ENCODE measurements at places on chromosomes 16 and 17. TPM values are rescaled to one million over a fixed set of nuclear protein-coding genes. Genes with fewer than 3 reads are reported as not detected.

TTYH2 gene
- total RNA-seq = 27.5 TPM

C17orf78 gene
- not detected for total RNA-seq

CCNF gene
- 7.6 TPM for total RNA-seq

SRCIN1 gene
- 20.0 TPM for total RNA-seq

WDR81 gene
- total RNA-seq = 15.4 TPM

DNA sequence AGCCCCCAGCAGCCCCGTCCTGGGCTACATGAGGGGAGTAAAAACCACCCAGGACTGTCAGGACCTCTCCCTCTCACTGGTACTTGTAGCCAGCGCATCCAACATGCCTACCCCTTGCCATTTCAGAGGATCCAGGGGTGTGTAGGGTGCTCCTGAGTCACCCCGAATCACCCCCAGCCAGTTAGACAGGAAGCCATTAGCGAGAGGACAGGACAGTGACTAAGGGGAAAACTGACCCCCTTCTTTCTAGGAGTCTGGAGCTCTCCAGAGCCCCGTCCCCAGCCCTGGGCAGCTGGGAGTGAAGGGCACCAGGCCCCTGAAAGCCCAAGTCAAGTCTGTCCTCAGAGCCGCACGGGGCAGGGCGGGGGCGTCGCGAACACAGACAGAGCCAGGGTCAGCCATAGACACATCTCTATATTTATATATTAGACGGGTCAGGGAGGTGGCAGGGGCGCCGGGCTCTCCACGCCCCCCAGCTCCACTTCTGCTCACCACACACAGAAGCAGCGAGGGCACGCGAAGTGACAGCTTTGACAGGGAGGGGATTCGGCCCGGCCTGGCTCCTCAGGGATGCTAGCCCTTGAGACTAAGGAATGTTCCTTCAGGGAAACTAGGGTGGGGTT is 485 bp upstream of the GDPD3 start:
- H3K36me3 ChIP-seq = peaks cover 92% of the 10 kb centered on the region
- no peak overlapping the region for H3K4me3 ChIP-seq
- no peak overlapping the region for H3K27ac ChIP-seq
- no peak for DNase-seq

DNA sequence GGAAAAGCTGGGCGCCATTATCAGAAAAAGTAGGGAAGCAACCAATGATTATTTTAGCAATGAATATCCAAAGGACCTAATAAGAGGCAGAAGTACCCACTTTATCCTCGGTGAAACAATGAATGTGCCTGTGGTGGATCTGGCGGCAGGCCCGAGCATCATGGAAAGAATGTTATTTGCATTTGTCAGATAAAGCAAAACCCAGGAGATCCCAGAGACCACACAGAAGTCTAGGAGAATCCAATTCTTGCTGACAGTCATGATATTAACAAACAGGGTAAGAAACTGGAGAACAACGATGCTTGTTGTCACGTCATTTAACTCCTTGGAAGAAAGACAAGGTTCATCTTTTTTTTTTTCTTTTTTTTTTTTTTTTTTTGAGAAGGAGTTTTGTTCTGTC is 12.0 kb upstream of the TNRC6A start:
- no peaks in the 10 kb centered on the region for H3K4me1 ChIP-seq
- H3K27ac ChIP-seq = no peak overlapping the region
- H3K4me3 ChIP-seq = no peak overlapping the region
- no peaks in the 10 kb centered on the region for H3K27me3 ChIP-seq
- DNase-seq = no peak
- H3K36me3 ChIP-seq = no peaks in the 10 kb centered on the region

GRCh38 chr17:10295728-10296343 is 77.0 kb downstream of the MYH13 start:
- DNase-seq = peak; percentile 30
- H3K27me3 ChIP-seq = no peaks in the 10 kb centered on the region
- no peaks in the 10 kb centered on the region for H3K36me3 ChIP-seq
- H3K4me3 ChIP-seq = no peak overlapping the region
- no peaks in the 10 kb centered on the region for H3K4me1 ChIP-seq

GRCh38 chr17:78079253-78079652 is 49.3 kb downstream of the TMC6 start:
- DNase-seq = no peak
- no peak overlapping the region for H3K4me3 ChIP-seq
- H3K36me3 ChIP-seq = peaks cover 56% of the 10 kb centered on the region
- H3K27me3 ChIP-seq = no peaks in the 10 kb centered on the region
- no peak overlapping the region for H3K27ac ChIP-seq
- peaks cover 5% of the 10 kb centered on the region for H3K4me1 ChIP-seq

GRCh38 chr16:62625326-62625725 is 589.1 kb upstream of the CDH8 start:
- H3K27ac ChIP-seq = no peak overlapping the region
- no peaks in the 10 kb centered on the region for H3K36me3 ChIP-seq
- no peaks in the 10 kb centered on the region for H3K27me3 ChIP-seq

GRCh38 chr16:88639231-88640038 is 1.1 kb downstream of the IL17C start:
- peaks cover 4% of the 10 kb centered on the region for H3K4me1 ChIP-seq
- DNase-seq = no peak
- no peak overlapping the region for H3K4me3 ChIP-seq

GRCh38 chr16:85981826-85982562 is 83.0 kb downstream of the IRF8 start:
- no peaks in the 10 kb centered on the region for H3K36me3 ChIP-seq
- peaks cover 45% of the 10 kb centered on the region for H3K4me1 ChIP-seq
- peaks cover 13% of the 10 kb centered on the region for H3K27me3 ChIP-seq
- H3K4me3 ChIP-seq = no peak overlapping the region
- H3K27ac ChIP-seq = no peak overlapping the region
- no peak for DNase-seq

DNA sequence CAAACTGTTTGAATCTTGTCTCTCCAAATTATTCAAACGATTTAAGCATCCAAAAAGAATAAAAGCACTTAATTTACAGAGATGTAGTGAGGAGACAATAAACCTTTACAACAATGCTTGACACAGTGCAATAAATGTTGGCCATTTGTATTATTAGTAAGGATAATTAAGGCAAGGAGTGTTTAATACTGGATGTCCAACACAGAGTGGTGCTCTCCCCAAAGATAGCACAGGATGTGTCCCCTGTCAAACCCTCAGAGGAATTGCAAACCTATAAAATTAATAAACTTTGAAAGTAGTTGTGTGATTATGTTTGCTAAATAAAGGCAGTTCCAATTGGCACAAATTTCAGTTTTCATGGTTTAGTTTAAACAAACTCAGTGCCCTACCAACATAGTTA is 253.0 kb upstream of the AXIN2 start:
- H3K36me3 ChIP-seq = no peaks in the 10 kb centered on the region
- no peak for DNase-seq
- no peaks in the 10 kb centered on the region for H3K4me1 ChIP-seq
- H3K4me3 ChIP-seq = no peak overlapping the region
- no peaks in the 10 kb centered on the region for H3K27me3 ChIP-seq
- no peak overlapping the region for H3K27ac ChIP-seq

DNA sequence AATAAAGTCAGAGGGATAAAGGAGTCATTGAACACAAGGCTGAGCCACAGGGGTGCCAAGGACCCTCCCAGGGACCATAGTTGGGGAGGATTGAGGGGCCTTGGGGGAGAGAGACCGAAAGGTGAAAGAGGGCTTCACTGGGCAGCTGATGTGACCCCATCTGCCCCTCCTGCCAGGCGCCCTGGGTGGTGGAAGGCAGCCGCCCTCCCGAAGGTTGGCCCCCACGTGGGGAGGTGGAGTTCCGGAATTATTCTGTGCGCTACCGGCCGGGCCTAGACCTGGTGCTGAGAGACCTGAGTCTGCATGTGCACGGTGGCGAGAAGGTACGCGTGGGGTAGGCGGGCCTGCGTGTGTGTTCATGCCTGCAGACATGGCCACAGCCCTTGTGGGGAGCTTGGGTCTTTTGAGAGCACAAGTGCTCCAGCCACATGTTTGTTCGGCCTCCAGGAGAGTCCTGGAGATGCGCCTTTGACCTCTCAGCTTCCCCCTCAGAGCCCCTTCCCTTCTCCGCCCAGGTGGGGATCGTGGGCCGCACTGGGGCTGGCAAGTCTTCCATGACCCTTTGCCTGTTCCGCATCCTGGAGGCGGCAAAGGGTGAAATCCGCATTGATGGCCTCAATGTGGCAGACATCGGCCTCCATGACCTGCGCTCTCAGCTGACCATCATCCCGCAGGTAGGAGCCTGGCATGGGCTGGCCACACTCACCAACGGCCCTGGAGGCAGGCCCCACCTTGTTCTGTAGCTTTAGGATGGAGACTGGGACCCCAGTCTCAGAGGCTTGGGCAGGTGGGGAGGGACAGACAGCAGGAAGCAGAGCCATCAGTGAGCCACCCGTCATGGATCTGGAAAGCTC is 24.1 kb downstream of the ANKRD40 start:
- no peak overlapping the region for H3K27ac ChIP-seq
- no peak overlapping the region for H3K4me3 ChIP-seq
- H3K36me3 ChIP-seq = no peaks in the 10 kb centered on the region
- DNase-seq = no peak
- peaks cover 30% of the 10 kb centered on the region for H3K4me1 ChIP-seq

- peaks cover 2% of the 10 kb centered on the region for H3K36me3 ChIP-seq
- no peak overlapping the region for H3K4me3 ChIP-seq
- no peaks in the 10 kb centered on the region for H3K4me1 ChIP-seq
- DNase-seq = no peak
- no peak overlapping the region for H3K27ac ChIP-seq
Measured at GRCh38 chr17:2262135-2262587, 41.4 kb downstream of the SMG6 start.

DNA sequence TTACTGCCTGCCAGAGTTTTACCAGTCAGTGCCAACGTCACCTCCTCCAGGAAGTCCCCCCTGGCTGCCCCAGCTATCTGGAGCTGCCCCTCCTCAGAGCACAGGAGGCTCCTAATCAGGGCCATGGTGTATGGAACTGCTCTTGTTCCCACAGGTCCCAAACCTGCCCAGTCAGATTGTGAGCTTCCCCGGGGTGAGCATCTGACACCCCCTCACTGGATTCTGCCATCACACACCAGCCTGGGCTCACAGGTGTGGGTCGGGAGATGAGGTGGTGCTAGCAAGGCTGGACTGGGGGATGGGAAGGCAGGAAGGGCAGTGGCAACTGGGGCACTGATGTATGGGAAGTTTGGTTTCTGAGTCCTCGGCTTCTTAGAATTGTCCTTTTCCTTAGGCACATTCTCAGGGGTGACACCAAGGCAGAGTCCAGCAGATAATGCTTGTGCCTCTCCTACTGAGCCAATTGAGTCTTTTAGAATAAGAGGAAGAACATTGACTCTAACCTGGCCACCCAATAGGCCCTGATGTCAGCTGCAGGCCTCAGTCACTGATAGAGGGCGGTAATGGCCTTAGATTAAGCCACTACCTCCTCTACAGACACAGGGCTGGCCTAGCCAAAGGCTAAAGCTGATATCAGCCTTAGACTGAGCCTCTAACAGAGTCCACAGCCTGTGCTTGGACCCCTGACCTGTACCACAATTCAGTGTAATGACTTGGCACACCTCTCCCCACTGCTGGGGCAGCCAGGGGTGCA is 107.9 kb downstream of the WSCD1 start:
- H3K4me3 ChIP-seq = no peak overlapping the region
- no peaks in the 10 kb centered on the region for H3K4me1 ChIP-seq
- DNase-seq = no peak
- no peaks in the 10 kb centered on the region for H3K36me3 ChIP-seq
- H3K27me3 ChIP-seq = no peaks in the 10 kb centered on the region

DNA sequence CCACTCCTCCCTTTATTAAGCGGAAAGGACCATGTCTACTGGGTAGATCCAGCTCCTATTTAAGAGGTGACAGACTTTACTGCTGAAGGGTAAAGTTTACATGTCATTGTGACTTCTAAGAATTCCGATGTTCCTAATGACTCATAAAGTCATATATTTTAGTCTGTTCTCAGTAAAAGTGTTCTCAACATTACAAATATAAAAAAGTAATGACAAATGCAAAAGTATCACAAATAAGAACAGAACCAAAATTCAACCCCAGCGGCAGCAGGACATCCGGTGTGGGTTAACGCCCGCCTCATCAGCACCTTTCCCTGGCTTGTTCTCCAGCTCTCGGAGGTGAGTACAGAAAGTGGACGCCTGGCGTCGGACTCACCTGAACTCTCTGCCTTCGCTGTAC is 6.8 kb downstream of the AXIN1 start:
- no peak overlapping the region for H3K27ac ChIP-seq
- no peak overlapping the region for H3K4me3 ChIP-seq
- H3K4me1 ChIP-seq = no peaks in the 10 kb centered on the region
- no peaks in the 10 kb centered on the region for H3K27me3 ChIP-seq
- DNase-seq = no peak
- H3K36me3 ChIP-seq = peaks cover 75% of the 10 kb centered on the region

- peak; percentile 68 for DNase-seq
- H3K4me1 ChIP-seq = no peaks in the 10 kb centered on the region
- H3K27me3 ChIP-seq = peaks cover 12% of the 10 kb centered on the region
- no peak overlapping the region for H3K27ac ChIP-seq
Measured at GRCh38 chr17:37650419-37651003, 7.3 kb upstream of the DDX52 start.

DNA sequence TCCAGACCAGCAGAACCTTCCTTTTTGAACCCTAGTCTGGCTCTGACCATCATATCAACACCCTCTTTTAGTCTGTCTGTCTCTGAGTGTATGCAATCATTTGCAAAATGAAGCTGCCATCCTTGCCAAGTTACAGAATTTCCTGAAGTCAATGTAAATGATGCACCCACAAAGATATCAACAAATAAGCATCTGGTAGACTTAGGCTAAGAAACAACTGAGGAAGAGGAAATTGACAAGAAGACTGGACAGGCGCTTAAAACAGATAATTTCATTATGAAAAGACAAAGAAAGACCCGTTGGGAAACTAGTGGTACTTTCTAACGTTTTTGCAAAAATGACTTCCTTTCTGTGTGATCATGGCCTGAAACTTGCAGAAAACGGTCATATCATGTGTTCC is 24.7 kb upstream of the CIITA start:
- H3K36me3 ChIP-seq = no peaks in the 10 kb centered on the region
- no peaks in the 10 kb centered on the region for H3K4me1 ChIP-seq
- no peak overlapping the region for H3K27ac ChIP-seq
- no peak for DNase-seq

DNA sequence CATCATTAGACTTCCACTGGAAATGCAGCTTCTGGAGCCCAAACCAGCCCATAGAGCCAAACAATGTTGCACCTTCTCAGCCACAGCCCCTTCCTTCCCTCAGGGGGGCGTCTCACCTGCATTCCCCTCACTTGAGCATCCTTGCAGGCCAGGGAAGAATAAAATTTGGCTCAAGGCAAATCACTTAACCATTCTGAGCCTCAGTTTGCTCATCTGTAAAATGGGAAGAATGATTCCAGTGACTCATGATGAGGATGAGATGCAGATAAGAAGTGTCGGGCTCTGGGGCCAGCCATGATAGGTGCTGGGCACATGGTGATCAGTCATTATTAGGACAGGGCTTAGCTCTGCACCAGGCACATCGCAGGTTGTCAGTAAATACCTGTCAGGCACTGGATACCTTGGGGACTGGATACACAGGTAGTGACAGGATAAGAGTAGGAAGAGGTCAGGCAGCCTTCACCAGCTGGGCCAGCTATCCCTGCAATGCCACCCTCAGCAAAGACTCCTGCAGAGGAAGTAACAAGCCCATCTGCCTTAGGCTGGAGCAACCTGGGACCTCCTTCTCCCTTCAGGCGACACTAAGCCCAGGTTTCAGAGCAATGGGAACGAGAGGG is 208.0 kb upstream of the TNRC6C start:
- H3K27ac ChIP-seq = no peak overlapping the region
- no peaks in the 10 kb centered on the region for H3K36me3 ChIP-seq
- no peaks in the 10 kb centered on the region for H3K27me3 ChIP-seq
- no peak for DNase-seq
- H3K4me1 ChIP-seq = peaks cover 25% of the 10 kb centered on the region
- H3K4me3 ChIP-seq = no peak overlapping the region

Measured in spinal cord (tissue), 10 donors.